ENCODE measurements at places on chromosomes 11 and 22.

DNA sequence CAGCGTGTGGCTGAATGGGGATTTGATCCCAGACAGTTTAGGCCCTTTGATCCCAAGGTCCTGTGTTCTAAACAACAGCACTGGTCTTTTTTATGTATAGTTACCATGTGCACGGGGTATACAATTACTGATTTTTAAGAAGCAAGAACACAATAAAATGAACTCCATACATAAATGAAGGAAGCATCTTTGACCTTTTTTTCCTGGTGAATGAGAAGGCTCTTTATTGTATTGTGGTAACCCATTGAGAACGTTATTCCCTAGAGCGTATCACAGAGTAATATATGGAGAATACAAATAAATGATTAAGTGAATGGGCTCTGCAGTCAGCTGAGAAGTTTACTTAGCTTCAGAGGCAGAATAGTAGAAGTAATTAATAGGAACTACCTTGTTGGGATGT is 563.6 kb downstream of the NTM start:
- no peak for DNase-seq

DNA sequence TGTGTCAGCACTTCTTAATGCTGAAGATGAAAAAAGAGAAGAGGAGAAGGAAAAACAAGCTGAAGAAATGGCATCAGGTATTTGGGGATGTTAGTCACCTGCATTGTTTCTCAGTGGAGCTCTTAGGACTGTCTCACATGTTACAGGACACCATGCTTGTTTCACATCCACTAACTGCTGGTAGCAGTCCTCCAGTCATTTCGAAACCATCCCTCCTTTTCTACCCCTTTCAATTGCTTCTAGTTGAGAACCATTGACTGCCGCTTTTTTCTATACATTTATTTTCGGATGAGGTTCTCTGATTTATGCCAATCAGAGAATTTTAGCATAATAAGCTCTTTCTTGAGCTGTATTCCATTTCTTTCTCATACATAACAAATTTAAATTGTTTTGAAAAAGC is 21.5 kb downstream of the BIRC2 start:
- DNase-seq, result no peak

DNA sequence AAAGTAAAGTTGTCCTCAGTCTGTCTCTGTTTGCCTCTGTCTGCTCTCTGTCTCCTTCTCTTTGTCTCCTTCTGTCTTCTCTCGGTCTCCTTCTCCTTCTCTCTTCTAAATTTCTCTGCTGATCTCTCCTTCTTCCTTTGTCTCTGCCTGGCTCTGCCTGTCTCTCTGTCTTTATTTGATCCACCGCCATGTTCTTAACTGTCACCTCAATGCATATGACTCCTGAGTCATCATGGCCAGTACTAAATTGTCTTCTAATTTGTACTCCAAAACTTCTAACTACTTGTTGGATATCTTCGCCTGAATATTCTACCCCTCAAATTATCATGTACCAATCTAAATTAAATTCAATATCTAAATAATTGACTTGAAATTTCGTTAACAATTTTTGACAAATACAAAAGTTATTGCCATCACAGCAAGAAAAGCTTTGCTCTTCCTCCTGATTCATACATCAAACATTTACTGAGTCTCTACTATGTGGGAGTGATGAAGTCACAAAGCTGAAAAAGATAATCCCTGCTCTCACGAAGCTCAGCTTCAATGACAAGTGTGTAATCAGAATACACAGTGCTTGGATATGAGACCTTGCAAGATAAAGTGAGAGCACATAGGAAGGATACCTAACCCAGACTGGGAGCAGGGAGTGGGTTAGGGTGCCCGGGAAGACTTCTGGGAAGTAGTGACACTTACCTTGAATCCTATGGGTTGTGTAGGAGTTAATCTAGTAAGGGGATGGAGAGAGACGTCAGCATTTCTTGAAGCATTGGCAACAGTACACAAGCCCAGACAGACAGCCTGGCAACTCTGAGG is 193.0 kb downstream of the MAML2 start:
- DNase-seq, result peak; percentile 92

- no peak for DNase-seq
These were observed 39.7 kb downstream of the FLI1 start for GRCh38 chr11:128733440-128734102.

GRCh38 chr11:94793822-94794221 is 25.7 kb downstream of the AMOTL1 start:
- peak; percentile 9 for DNase-seq

GRCh38 chr11:3230636-3231549 is 1.3 kb downstream of the MRGPRE start:
- no peak for DNase-seq

- no peak for DNase-seq
These were observed 52.8 kb downstream of the WNT11 start for GRCh38 chr11:76153571-76153923.

Measured in RCC 7860 (cell line).